RCC 7860 (cell line): ENCODE measurements at places on chromosomes 6 and 20.

DNA sequence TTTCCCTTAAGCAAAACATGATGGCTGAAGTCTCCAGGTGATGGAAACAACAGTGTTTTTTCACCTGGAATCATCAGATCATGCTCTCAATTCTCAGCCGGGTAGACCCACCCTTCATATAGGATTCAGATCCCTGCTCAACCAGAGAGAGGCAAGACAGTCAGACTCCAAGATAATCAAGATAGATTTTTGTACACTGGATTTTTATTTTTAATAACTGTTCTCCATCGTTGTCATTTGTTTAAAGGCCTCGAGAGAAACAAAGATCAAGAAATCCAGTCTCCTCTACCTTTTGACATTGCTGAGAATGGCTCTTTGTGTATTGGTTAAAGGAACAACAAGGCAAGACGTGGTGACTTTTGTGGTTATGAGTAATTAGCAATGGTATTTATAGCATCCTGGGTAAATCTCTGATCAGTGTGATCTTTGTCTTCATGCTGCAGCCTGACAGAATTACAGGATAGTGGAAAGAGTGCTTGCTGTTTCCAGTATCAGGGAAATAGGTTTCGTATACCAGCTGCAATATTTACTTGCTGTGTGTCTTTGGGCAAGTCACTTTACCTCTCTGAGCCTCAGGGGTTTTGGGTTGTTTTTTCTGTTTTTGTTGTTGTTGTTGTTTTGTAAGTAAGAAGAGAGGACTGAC is 29.9 kb downstream of the ID4 start:
- peak; percentile 50 for DNase-seq

GRCh38 chr6:121794630-121795029 is 359.2 kb downstream of the GJA1 start:
- DNase-seq = peak; percentile 87

DNA sequence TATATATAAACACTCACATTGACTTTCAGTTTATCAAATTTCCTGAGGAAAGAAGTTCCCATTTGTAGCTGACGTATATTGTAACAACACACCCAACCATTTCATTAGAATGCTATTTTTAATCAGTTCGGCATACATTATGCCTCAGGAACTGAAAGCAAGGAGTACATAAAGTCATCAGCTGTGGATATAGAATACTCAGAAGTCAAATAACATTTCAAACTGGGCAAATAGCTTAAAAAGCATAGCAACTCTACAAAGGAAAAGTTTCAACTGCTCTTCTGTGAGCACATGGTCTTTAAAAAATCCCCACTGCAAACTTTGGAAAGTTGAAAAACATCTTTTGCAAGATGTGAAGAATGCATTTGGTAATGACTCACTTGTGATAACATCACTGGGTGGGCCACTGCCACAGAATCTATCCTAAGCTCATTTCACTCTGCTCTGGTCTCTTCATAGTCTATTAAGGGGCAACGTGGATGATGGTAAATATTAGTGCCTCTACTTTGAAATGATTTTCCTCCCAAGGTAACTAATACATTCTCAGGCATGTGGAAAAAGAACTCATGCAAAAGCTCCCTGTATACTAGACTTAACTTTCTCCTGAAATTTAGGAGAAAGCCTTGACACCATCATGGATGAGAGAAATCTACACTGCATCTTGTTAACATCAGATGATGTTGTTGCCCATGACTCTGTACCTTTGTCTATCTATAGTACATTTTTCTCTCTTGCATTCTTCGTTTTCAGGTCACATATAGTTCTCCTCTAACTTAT is 49.2 kb downstream of the FYN start:
- peak; percentile 5 for DNase-seq

- DNase-seq = no peak
Measured at GRCh38 chr6:138377844-138378243, at the start of gene SMIM28. SMIM28 (plus strand) TSS chr6:138377905; CDS start chr6:138378073, 168 bp downstream.

DNA sequence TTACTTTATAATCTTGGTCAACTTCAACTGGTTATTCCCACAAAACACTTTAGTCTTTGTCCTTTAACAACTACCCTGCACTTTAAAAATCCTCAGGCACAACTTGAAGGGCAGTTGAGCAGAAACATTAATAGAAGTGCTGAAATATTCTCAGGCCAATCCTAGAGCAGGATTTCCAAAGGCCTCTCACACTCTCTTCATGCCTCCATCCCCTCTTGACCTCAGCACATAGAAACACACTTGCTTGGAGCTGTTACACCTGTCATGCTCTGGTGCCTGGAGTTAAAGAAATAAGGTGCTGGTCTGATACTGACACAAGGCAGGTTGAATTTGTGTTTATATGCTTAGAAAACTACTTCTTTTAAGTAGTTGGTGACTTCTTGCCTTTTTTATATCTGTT is 618.8 kb upstream of the POU3F2 start:
- no peak for DNase-seq

GRCh38 chr20:16049529-16050093 is 523.6 kb downstream of the KIF16B start:
- no peak for DNase-seq

- DNase-seq = no peak
Measured at GRCh38 chr6:43862925-43863324, 92.9 kb downstream of the VEGFA start.

GRCh38 chr6:37622646-37623071 is 75.0 kb downstream of the MDGA1 start:
- DNase-seq = peak; percentile 81

GRCh38 chr6:43368259-43369160 is 937 bp downstream of the ZNF318 start:
- no peak for DNase-seq

GRCh38 chr6:79305020-79305419 is 70.5 kb upstream of the HMGN3 start:
- no peak for DNase-seq

GRCh38 chr20:21149344-21149743 is 23.5 kb downstream of the KIZ start:
- DNase-seq = no peak

DNA sequence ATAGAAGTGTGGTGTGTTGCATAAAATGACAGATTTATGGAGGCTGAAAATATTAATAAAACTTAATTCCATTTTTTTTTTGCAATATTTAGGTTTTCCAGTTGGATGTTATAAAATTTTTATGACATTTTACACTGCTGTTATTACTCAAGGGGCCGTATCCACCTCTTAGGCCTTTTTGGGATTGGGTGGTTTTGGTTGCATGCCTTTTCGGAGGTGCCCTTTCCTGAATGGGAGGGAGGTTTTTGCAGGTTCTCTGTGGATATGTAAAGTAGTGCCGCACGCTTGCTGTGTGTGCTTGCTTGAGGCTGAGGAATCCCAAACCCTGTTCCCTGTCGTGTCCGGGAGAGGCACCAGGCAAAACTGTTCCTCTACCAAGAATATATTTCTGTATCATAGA is 6.8 kb downstream of the ARID1B start:
- DNase-seq = no peak

DNA sequence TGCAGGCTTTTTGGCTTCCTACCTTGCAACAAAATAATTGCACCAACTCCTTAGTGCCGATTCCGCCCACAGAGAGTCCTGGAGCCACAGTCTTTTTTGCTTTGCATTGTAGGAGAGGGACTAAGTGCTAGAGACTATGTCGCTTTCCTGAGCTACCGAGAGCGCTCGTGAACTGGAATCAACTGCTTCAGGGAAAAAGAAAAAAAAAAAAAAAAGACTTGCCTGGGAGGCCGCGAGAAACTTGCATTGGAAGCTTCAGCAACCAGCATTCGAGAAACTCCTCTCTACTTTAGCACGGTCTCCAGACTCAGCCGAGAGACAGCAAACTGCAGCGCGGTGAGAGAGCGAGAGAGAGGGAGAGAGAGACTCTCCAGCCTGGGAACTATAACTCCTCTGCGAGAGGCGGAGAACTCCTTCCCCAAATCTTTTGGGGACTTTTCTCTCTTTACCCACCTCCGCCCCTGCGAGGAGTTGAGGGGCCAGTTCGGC is 420 bp downstream of the SOX4 start:
- no peak for DNase-seq

GRCh38 chr20:62710886-62711702 is 2.5 kb downstream of the NTSR1 start:
- DNase-seq = no peak

- no peak for DNase-seq
Measured at GRCh38 chr6:110816677-110817076, 1.4 kb upstream of the CDK19 start.

GRCh38 chr20:24909861-24910260 is 39.2 kb upstream of the CST7 start:
- DNase-seq = no peak

DNA sequence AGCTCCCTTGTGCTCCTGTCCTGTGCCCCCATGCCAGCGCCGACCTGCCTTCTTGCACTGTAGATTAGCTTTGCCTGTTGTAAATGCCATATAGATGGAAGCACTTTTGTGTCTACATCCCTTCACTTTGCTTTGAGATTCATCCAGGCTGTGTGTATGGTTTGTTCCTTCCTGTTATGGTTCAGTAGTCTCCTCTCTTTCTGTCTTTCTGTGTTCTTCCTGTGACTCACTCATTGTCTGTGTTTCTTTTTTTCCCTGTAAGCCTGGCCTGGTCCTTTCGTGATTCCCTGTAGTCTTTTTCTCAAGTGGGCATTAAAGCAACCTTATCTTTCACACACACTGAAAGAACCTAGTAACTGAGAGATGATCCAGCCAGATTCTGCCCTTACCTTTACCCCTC is 66.6 kb downstream of the JARID2 start:
- peak; percentile 61 for DNase-seq

GRCh38 chr20:32737371-32738223 is 5.7 kb downstream of the COMMD7 start:
- DNase-seq = peak; percentile 69

GRCh38 chr6:74550821-74551220 is 655.0 kb downstream of the COL12A1 start:
- DNase-seq = no peak

DNA sequence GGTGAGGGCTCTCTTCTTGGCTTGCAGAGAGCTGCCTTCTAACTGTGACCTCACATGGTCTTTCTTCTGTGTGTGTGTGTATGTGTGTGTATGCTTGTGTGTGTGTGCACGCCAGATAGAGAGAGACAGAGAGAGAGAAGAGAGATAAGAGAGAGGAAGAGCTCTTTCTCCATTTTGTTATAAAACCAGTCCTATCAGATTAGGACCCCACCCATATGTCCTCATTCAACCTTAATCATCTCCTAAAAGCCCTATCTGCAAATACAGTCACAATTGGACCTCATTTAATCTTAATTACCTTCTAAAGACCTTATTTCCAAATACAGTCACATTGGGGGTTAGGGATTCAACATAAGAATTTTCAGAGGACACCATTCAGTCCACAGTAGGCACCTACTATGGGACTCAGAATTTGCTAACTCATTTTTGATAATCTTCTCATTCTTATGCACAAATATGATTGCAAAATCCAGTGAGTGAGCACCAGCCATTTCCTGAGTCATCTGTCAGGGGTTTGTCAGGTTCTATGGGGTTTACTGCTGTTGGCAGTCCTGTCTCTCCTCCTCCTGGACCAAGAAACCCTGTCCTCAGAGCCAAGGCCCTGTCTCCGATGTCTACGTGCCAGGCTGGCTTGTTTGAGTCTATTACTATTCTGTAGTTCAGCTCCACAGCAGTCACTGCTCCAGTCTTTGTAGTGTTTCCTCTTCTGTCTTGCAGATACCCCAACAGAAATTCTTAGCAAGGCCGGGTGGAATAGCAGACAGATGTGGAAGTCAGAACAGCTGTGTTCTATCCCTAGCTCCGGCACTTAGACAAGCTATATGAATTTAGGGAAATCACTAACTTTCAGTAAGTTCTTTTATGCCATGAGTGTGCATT is 59.0 kb upstream of the FAM184A start:
- no peak for DNase-seq

GRCh38 chr6:137989664-137990063 is 117.6 kb downstream of the PERP start:
- no peak for DNase-seq

GRCh38 chr6:45377043-45377553 is 636 bp downstream of the SUPT3H start:
- no peak for DNase-seq

- no peak for DNase-seq
Measured at GRCh38 chr20:40654876-40655275, 34.2 kb downstream of the MAFB start.

DNA sequence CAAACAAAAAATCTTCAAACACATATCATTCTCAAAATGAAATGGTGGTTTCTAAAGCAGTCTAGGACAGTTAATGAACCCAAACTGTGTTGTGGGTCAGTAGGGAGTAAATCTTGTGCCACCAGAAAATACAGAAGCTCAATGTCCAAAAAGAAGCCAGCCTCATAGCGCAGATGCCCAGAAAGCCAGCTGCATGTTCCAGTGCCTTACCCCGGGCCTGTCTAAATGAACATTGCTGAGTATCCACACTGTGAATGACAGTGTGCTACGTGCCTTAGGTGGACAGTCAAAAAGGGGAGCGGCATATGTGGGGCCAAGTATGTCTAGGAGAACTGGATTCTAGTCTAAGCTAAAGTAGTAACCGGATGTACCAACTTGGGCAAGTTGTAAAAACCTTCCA is 10.9 kb downstream of the FYN start:
- no peak for DNase-seq

- DNase-seq = no peak
Measured at GRCh38 chr20:58179083-58179431, 49.4 kb downstream of the ANKRD60 start.

DNA sequence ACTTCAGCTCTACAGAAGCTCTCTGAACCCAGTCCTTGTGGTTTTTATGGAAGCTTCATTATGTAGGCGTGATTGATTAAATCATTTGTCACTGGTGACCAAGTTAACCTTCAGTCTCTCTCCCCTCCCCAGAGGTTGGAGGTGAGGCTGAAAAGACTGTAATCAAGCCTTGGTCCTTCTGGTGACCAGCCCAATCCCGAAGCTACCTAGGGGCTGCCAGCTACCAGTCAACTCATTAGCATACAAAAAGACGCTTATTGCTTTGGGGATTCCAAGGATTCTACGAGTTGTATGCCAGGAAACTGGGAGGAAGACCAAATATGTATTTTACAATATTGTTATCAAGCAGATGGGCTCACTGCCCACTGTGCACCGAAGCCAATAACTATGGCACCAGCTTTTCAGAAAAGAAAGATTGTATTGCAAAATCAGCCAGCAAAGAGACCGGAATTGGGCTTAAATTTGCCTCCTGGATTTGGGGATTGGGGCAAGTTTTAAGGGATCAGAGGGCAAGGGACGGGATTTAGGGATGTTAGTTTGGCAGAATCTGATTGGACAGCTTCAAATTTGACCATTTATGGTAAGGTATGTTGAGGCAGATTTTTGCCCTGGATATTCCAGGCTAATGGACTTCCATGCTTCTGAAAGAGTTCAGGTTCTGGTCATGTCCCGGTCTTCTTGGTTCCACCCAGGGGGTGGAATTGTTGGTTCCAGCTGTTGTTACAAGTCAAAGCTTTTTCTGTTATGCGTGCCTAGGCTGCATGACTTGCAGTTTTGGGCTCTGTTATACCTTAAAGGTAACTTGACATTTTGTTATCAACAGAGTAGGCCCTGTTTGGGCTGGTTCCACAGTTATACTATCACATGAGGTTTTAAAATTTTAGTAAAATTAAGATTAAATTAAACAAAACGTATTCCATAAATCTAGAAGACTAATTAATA is 167.4 kb downstream of the COL9A1 start:
- DNase-seq = no peak

- no peak for DNase-seq
Measured at GRCh38 chr20:62764156-62764935, 31.9 kb upstream of the MRGBP start.
